SK-N-DZ (cell line): ENCODE measurements at places on chromosomes 5 and 9.

GRCh38 chr5:174087783-174088182, 42.3 kb downstream of the NSG2 start:
- DNase-seq = no peak

- no peak for DNase-seq
Observed at GRCh38 chr5:125836256-125836655, 587.0 kb upstream of the GRAMD2B start.

GRCh38 chr9:19116107-19116790, 11.0 kb downstream of the PLIN2 start:
- DNase-seq = no peak

GRCh38 chr5:173187054-173187743, 42.9 kb downstream of the BNIP1 start:
- DNase-seq = no peak

DNA sequence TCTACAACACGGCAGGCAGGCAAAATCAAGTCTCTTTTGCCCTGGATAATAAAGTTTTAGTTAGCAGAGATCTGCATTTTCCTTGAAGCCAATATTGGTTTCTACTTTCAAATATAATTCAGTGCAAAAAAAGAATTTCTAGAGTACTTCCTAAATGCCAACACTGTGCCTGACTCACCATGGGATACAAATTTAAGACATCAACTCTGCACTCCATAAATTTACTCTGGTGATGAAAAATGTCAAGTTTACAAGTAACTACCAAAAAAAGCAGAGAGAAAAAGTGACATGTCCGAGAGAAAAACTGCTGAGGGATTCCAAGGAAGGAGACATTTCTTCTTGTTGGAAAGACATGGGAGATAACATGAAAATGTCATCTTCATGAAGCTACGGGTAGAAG, 119.7 kb downstream of the RAPGEF6 start:
- no peak for DNase-seq

- no peak for DNase-seq
Observed at GRCh38 chr9:115930472-115930871, 223.1 kb upstream of the PAPPA start.

GRCh38 chr9:17491780-17492179, 87.1 kb upstream of the SH3GL2 start:
- DNase-seq = no peak

GRCh38 chr5:128777052-128777451, 188.2 kb upstream of the SLC27A6 start:
- no peak for DNase-seq

DNA sequence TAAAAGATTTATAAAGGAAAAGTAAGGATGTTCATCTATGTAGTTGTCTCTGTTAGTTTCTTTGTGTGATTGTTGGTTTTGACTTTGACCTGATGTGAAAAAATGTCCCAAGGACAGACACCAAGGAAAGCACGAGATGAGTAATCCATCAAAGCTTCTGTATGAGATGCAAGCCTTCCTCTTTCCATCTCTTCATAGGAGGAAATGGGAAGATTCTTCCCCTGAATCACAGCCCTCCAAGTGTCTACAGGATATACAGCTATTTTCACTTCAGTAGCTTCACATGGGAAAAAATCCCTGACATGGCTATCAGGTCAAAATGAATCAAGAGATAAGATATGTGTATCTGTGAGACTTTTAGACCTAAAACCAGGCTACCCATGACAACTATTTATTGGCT, 29.0 kb upstream of the CEMIP2 start:
- no peak for DNase-seq

DNA sequence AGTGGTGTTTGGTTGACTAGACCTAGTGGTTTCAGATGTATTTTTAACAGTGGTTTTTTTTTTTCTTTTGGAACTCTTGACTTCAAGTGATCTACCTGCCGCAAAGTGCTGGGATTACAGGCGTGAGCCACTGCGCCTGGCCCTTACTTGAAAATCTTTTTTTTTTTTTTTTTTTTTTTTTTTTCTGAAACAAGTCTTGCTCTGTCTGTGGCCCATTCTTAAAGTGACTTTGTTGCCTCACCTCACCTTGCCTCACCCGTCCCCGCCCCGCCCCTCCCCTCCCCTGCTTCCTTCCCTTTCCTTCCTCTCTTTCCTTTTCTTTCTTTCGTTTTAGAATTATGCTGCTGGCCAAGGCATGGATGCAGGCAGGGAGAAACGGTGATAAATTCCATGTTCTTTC, 26.0 kb downstream of the GPBP1 start:
- no peak for DNase-seq

DNA sequence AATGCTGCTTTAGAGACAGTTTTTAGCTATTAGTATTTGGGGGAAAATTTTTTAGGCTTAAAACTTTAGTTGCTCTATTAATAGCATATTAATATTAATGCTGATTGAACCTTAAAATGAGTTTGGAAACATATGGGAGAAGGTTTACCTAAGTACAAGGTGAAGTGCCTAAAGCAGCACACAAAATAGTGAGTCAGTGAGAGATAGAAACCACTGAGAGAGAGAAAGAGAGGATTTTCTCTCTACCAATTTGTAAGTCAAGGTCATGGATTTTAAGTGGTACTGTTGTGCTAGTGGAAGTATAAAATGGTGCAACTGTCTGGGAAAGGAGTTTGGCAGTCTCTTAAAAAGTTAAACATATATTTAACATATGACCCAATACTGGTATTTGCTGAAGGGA, 64.9 kb downstream of the MARCHF3 start:
- no peak for DNase-seq

GRCh38 chr5:35133186-35133585, 85.4 kb upstream of the AGXT2 start:
- DNase-seq = no peak

- no peak for DNase-seq
Observed at GRCh38 chr9:83418283-83418682, 119.9 kb downstream of the FRMD3 start.

GRCh38 chr5:110179321-110179720, 489.6 kb downstream of the MAN2A1 start:
- no peak for DNase-seq

GRCh38 chr9:30015073-30015472, 2369.4 kb upstream of the ACO1 start:
- no peak for DNase-seq
